ENCODE measurements at places on chromosomes 5 and 9.
A peak's percentile ranks its signal among the peaks of the same experiment; 100 is the strongest.

DNA sequence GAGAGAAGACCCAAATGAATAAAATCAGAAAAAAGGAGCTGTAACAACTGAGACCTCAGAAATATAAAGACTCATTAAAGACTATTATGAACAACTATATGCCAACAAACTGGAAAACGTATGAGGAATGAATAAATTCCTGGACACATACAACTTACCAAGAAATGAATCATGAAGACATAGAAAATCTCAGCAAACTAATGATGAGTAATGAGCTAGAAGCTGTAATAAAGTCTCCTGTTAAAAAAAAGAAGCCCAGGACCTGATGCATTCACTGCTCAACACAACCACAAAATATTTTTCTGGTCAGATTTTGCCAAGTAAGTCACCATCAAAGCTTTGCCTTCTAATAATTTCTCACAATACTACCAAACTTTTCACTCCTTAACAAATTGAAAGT lies 666.7 kb downstream of the LRRC70 start:
- DNase-seq: no peak

- DNase-seq: no peak
Observed at GRCh38 chr5:7012057-7012456, 298.8 kb downstream of the TENT4A start.

GRCh38 chr5:177610131-177610769 lies 10.3 kb downstream of the B4GALT7 start:
- no peak for DNase-seq

GRCh38 chr9:105994970-105995369 lies 300.6 kb downstream of the TMEM38B start:
- peak; percentile 5 for DNase-seq

GRCh38 chr5:79612667-79613198 lies 492 bp downstream of the TENT2 start:
- DNase-seq: peak; percentile 60

GRCh38 chr5:135185481-135186065 lies 151.5 kb upstream of the PITX1 start:
- DNase-seq: peak; percentile 63

GRCh38 chr5:172175263-172175719 lies 12.7 kb downstream of the STK10 start:
- DNase-seq: peak; percentile 98

GRCh38 chr5:41193456-41194205 lies 19.7 kb downstream of the C6 start:
- no peak for DNase-seq

- no peak for DNase-seq
Observed at GRCh38 chr5:179139111-179139935, 79.2 kb downstream of the ZNF354C start.

GRCh38 chr9:102669220-102669619 lies 325.9 kb upstream of the CYLC2 start:
- no peak for DNase-seq

- no peak for DNase-seq
Observed at GRCh38 chr5:60297658-60298057, 402.3 kb downstream of the DEPDC1B start.

GRCh38 chr9:1536522-1537170 lies 478.5 kb upstream of the SMARCA2 start:
- DNase-seq: no peak

- no peak for DNase-seq
Observed at GRCh38 chr5:111237470-111237869, 13.3 kb downstream of the CAMK4 start.

GRCh38 chr5:150112201-150113046 lies 26.1 kb upstream of the CSF1R start:
- no peak for DNase-seq

DNA sequence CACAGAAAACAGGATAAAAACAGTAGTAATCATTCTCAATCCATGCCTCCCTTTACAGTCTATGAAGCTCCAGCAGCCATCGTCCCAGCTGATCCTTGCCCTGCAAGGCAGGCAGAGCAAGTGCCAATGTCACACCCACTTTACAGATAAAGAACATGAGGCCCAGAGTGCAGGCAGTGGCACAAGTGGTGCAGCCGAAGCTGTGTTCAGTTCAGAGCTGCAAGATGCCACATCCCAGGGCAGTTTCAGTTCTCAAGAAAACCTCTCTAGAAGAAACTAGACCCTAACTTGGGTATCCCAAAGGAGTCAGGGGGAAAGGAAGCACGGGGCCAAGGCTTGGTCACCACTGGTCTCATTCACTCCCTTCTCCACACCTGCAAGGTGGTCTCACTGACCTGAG lies 34.6 kb upstream of the CPLX2 start:
- no peak for DNase-seq

GRCh38 chr9:17064558-17064957 lies 70.3 kb upstream of the CNTLN start:
- no peak for DNase-seq

DNA sequence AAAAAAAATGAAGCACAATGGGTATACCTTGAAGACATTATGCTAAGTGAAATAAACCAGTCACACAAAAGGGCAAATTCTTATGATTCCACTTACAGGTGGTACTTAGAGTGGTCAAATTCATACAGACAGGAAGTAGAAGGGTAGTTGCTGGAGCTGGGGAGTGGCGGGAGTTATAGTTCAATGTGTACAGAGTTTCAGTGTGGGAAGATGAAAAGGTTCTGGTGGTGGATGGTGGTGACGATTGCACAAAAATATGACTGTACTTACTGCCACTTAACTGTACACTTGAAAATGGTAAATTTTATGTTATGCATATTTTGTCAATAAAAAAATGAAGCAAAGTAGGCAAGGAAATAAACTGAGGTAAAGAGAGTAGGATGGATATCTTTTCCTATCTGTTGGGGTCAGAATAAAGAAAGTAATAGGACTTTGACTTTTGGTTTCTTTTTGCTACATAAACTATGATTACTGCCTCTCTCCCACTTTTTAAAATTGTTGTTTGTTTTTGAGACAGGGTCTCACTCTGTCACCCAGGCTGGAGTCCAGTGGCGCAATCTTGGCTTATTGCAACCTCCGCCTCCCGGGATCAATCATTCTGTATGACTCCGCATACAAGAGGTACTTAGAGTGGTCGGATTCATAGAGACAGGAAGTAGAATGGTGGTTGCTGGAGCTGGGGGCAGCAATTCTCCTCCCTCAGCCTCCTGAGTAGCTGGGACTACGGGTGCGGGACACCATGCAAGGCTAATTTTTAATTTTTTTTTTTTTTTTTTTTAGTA lies 4.0 kb upstream of the PSAT1 start:
- DNase-seq: no peak

- DNase-seq: no peak
Observed at GRCh38 chr9:86464242-86464641, 110.0 kb upstream of the TUT7 start.

GRCh38 chr9:16675131-16675530 lies 195.3 kb downstream of the BNC2 start:
- DNase-seq: no peak

GRCh38 chr9:133064241-133065069 lies 2.7 kb downstream of the CEL start:
- no peak for DNase-seq

DNA sequence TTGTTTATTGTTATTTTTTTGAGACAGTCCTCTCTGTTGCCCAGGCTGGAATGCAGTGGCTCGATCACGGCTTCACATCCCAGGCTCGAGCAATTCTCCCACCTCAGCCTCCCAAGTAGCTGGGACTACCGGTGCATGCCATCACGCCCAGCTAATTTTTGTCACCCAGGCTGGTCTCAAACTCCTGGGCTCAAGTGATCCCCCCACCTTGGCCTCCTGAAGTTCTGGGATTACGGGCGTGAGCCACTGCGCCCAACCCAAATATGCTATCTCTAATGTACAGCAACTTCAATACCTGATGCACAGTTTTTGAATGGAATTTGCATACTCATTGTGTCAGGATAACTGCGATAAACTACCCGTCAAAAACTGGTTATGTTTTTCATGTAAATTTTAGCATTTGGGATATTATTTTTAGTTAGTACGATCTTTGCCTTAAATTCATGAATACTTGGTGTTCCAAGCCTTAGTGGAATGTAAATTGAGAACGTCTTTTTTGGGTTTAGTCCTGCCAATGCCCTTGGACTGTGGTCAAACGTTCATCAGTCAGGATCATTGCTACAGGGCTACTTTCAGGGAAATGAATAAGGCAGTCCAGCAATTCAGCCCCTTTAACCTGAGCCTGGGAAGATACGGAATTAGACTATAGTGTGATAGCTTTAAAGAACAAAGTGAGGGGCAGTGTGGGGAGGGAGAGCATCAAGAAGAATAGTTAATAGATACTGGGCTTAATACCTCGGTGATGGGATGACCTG lies 4.4 kb downstream of the UGCG start:
- DNase-seq: peak; percentile 48

DNA sequence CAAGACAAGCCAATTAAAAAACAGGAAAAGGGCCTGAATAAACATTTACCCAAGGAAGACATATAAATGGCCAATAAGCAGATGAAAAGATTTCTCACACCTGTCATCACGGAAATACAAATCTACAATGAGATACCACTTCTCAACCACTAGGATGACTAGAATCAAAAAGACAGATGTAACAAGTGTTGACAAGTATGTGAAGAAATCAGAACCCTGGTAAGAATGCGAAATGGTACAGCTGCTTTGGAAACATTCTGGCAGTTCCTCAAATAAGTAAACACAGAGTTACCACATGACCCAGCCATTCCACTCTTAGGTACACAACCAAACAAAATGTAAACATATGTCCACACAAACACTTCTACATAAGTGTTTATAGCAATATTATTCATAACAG lies 32.5 kb downstream of the LEAP2 start:
- DNase-seq: peak; percentile 25

- DNase-seq: peak; percentile 60
Observed at GRCh38 chr5:82349652-82350051, 71.5 kb upstream of the RPS23 start.

GRCh38 chr5:162939991-162940390 lies 497.4 kb upstream of the CCNG1 start:
- no peak for DNase-seq

GRCh38 chr5:97544678-97545077 lies 361.6 kb upstream of the RIOK2 start:
- no peak for DNase-seq

GRCh38 chr9:121902461-121903135 lies 190.5 kb downstream of the TTLL11 start:
- peak; percentile 83 for DNase-seq

- no peak for DNase-seq
Observed at GRCh38 chr5:72337159-72337558, 17.0 kb downstream of the PTCD2 start.

DNA sequence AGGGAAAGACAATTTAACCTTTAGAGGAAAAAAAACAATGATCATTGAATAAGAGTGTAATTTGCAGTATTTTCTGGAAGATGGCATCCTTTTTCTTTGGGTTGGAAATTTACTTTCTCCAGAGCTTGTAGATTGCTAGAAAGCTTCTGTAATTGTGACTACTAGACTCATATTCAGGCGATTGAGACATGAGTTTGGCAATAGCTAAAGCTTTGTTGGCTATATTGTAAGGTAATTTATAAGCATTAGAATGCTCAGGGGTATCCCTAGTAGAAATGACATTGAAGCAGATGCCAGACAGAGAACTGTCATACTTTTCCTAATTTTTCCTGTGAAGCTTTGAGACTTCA lies 115.3 kb downstream of the UNC13B start:
- DNase-seq: no peak

DNA sequence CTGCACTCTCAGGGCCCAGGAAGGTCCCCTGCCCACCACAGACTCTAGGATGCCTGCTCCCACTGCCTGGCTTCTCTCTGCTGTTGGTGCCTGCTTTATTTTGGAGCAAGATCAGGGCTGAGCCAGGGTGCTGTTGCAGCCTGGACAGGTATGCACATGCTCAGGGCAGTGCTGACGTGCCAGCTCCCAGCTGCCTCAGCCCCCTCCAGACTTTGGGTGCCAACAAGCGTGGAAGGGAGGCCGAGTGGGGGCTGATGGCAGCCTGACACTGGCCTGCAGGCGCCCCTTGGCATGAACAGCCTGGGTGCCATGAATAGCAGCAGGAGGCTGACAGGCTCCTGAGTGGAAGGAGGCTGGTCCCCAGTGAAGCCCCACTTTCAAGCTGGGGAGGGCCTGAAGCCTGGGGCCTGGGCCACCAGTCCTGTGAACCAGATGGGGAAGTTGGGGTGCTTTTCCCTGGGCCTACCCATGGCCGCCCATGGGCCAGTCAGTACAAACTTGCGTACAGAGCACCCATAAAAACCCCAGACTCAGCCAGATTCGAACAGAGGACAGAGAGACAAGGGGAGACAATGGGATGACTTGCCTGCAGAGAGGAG lies 6.8 kb downstream of the AMBP start:
- DNase-seq: no peak

GRCh38 chr5:180548563-180548962 lies 42.7 kb downstream of the SCGB3A1 start:
- DNase-seq: peak; percentile 55

DNA sequence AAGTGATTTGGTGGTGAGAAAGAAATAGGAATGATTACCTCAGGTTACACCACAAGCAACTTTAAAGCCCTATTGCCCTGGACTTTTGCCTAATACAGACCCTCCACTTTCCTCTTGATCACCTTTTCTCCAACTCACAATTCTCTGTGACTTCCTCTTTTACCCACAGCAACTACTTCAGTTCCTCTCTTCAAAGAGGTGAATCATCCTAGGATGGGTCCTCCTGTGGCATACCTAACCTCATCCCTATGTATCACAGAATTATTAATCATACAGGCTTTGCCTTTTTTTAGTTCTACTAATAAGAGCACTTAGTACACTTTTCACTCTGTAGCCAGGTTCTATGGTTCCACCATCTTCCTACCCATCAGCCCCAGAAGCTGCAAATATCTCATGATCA lies 19.6 kb upstream of the INSL6 start:
- DNase-seq: no peak

GRCh38 chr5:55037046-55037771 lies 13.2 kb downstream of the GZMK start:
- peak; percentile 22 for DNase-seq
